Stimulated activated naive CD4-positive, alpha-beta T cell (primary cell): ENCODE measurements at places on chromosomes 12 and 14.

GRCh38 chr14:50619569-50620141 is 48.5 kb downstream of the SAV1 start:
- DNase-seq, result no peak

GRCh38 chr12:45263587-45263986 is 47.7 kb downstream of the ANO6 start:
- no peak for DNase-seq

DNA sequence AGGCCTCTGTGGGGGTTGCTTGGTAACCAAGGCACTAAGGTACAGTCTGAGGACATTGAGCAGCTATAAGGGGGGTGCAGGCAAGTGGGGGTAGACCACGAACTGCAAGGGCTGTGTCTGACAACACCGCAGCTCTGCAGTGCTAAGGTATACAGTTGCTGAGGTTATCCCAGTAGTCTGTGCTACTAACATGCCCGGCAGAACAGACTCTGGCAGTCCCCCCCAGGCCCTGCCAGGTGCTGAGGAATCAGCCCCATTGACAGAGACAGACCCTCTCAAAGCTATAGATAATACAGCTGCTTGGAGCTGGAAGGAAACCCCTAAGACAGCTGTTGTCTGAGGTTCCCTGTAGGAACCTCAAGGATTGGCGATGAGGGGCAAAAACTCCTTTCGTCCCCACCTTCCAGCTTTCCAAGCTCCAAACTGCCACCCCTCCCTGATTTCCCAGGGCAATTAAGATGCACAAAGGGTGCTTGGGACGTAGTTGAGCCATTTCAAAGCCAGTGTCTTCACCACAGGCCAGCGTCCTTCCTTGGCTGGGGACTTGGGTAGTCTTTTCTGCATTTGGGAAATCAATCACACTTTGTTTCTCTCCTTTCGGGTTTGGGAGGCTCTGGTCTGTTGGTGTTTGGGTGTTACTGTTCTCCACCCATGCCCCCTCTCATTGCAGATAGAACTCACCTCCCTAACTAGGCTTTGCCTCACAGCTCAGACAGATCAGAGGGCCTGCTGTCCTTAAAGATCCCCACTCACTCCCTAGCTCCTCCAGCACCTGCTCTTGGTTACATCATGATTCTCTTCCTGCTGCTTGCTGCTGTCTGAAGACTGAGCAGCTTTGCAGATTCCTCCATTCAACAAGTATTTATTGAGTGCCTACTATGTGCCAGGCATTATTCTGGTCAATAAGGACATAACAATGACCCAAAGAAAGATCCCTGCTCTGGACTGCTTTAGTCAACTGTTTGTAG is 2.0 kb upstream of the MYH7 start:
- DNase-seq, result no peak

DNA sequence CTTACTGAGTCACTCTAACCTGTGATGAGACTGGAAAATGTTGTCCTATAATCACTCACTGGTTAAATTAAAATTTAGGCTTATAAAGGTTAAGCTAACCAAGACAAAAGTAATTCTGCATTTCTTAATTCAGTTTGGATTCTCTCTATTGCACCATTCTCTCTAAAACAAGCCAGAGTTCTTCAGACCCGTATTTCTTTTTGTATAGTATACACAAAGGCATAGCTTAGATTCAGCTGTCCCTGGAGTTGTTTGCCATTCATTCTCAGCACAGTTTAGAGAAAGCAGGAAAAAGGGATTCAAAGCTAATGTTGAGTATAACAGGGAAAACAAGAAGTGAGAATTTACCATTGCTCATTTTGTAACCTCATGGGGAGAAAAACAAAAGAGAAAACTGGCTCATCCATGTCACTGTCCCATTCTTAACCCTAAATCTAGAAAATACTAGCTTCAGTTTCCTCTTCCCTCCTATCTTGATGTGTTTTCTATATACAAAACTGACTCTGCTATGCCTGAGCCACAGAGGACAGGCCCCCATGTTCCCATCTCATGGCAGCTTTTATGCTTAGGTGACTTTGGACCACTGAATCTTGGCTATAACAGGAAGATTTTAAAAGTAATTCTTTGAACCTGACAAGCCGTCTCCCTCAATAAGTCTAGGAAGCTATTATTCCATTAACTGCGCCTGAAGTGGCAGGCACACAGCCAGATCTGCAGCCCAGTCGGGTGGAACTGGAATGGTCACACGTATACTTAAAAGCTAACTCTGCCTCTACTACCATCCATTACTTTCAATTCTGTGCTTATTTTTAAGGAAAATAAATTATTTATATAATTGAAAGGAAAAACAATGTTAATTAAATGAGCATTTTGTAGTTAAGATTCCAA is 7.0 kb downstream of the AREL1 start:
- no peak for DNase-seq

- no peak for DNase-seq
These were observed 109.6 kb downstream of the DYRK2 start for GRCh38 chr12:67758119-67758518.

DNA sequence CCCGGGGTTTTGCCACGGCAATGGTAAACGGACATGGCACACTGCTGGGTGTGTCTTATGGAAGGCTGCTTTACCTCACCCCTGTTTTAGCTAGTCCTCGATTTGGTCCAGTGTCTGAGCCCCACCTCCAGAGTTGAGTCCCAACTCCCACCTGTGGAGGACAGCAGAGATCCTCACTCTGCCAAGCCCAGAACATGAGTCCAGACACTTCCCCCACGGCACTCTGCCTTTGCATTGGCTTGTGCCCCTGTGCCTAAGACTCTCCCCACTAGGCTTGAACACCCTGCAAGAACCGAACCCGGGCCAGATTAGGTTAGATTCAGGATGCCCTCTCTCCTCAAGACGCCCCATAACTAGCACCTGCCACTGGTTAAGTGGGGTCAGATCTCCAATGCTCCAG is 59.8 kb upstream of the C14orf180 start:
- no peak for DNase-seq

GRCh38 chr12:18224745-18225144 is 36.6 kb upstream of the PIK3C2G start:
- DNase-seq, result no peak

- no peak for DNase-seq
These were observed 112.3 kb upstream of the KRR1 start for GRCh38 chr12:75623631-75624154.

DNA sequence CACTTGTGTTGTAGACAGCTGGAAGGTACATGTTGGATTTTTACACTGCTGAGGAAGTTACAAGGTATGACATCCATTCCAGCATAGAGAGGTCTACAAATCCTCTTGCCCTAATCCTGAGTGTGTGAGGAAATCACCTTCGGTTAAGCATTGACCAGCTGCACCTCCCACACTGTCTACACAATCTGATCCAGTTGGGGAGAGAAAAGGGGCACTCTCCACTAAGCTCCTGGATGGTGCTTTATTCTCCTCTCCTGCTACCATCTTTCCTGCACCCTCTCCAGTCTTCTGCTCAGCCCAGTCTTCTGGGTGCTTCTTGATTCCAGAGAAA is at the start of gene OR6J1:
Gene OR6J1 (minus strand): TSS at position 48 of the 331 bp plus-strand sequence. CDS start 9,541 bp downstream, outside the sequence.
- no peak for DNase-seq

DNA sequence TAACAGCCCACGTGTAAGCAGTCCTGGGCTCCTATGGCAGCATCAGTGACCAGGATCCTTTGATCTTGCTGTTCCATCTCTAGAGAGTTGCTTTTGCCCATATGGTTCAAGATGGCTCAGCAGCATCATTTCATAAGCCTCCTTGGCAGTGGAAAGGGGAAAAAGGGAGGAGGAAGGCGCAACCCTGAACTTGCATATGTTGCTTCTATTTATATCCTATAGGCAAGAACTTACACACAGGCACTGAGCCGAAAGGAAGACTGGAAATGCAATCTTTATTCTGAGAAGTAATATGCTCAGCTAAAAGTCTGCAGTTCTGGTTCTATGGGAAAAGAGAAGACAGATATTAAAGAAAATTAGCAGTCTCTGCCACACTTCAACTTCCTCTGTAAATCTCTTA is 167.7 kb upstream of the PLXNC1 start:
- no peak for DNase-seq

DNA sequence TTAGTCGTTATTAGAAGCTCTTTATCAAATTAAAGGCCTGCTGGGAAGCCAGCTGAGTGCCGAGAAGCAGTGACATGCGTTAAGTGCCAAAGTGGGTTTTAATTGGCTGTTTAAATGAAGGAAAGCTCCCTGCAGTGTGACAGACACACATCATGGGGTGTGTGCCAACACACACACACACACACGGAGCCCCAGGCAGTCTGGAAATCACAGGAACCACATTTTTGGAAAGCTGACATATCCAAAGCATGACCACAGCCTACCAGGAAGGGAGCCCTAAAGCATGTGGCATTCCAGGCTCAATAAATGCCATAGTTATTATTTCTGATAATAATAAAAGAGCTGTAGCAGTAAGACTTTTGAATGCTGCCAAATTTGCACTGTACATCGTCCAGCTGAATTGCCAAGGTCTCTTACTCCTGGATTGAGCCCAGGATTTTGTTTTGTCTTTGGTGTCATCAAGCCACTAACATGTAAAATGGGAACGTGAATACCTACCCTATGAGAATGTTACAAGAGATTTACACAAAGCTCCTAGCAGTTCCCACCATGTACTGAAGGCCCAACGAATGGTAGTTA is 135.1 kb downstream of the TMEM30B start:
- DNase-seq, result no peak

DNA sequence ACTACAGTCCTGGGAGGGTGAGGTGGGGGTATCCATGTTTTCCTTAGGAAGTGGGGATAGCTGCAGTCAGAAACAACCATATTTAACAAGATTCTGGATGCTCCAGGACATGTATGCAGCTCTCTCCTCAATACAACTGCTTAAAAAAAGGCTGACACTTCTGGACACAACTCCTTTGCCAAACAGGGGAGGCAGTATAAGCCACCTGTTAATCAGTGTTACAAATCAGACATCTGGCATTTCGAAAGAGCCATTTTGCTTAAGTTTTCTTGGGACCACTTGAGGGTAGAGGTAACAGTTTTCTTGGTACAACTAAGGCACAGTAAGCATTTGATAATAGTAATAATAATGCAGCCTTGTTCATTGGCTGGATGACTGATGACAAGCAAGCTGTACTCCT is 47.1 kb downstream of the RPGRIP1 start:
- DNase-seq, result no peak

- no peak for DNase-seq
These were observed 422.2 kb downstream of the APAF1 start for GRCh38 chr12:99067171-99067785.

DNA sequence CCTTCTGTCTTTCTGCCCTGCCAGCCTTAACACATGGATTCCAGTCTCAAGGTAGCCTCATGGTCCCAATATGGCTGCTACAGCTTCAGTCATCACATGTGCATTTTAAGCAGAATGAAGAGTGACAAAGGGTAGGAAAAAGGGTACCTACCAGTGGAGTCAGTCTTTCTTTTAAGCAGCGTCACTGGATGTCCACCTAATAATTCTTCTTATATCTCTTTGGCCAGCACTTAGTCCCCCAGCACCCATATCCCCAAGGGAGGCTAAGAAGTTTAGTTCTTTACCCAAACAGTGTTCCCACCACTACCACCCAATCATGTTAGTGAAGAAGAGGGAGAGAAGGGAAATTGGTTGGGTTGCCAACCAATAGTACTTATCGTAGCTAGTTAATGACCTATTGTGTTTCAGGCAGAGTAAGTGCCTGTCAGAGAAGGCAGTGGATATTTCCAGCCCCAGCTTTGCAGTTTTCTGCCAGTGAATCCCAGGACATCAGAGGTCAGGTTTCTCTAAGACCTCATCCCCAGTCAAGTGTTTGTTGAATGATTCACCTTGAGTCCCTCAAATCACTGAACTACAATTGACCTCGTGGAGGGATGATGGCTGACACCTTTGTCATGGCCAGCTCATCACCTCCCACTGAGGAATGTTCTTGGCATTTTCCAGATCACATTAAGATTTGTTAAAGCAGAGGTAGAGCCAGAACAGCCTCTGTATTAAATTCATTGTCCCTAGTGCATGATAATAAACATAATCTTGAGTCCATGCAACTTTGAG is 250.9 kb upstream of the CRY1 start:
- no peak for DNase-seq

DNA sequence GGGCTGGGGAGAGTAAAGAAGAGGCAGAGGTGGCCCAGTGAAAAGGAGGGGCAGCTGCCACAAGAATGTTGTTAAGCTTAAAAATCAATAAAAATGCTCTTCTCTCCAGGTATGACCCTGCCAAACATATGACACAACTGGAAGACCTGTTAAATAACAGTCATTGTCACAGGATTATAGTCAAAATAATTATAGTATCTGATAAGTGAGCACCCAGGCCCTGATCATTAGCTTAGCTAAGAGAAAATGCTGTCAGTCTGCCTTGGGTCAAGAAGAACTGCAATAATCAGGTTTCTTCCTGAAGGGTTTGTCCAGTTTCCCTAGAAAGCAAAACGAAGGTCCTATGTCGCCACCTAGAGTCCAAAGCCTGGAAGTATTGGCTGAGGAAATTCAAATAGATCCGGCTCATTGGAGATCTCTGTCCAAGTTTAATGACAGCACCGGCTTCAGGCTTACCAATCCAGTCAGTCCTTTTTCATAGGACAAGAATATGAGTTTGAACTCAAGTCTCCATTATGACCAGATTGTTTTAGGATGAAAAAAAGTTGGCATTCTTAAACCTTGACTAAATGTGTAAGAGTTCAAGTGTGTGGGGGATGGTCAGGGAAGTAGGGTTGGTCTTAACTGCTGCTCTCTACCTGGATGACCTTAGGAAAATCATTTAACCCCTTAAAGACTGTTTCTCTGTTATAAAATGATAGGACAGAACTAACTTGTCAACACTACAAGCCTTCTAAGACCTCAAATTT is 22.5 kb upstream of the NKX2-8 start:
- DNase-seq, result no peak

DNA sequence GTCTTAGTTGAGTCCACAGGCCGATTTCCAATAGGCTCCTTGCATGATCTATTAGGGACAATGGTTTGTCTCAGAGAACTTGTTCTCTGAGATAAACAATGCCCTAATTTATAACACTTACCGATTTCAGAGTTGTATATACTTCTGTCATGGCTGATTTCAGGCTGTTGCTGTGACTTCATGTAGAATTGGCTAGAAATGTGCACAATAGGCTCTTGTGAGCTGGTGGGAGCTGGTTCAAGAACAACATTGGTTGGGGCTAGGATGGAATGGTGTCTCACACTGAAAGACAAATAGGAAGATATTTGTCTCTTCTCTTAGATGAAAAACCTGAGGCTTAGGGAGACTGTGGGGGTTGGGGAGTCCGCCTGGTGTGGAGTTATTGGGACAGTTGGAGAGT is 6.7 kb upstream of the KRT86 start:
- DNase-seq, result no peak

- no peak for DNase-seq
These were observed 275.3 kb downstream of the CCER1 start for GRCh38 chr12:90679674-90680073.

DNA sequence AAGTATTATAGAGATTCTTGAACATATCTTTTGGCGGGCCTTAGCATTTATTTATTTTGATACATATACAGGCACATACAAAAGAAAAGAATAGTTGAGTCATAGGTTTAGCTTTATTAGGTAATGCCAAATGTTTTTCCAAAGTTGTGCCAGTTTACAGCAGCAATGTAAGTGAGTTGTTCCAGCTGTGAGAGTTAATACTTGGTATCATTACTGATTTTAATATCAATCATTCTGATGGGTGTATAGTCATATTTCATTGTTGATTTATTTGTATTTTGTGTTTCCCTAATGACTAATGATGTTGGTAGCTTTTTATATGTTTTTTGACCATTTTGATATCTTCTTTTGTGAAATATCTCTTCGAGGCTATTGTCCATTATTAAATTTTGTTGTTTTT is 122.4 kb downstream of the MIPOL1 start:
- DNase-seq, result no peak

GRCh38 chr12:80697270-80697887 is 10.1 kb upstream of the MYF6 start:
- DNase-seq, result no peak
